CD4-positive, alpha-beta T cell treated with Interleukin-1 beta for 1 hour (primary cell): ENCODE measurements at places on chromosomes 6 and 20.
A peak's percentile ranks its signal among the peaks of the same experiment; 100 is the strongest.

- no peak for DNase-seq
Observed at GRCh38 chr6:37454420-37455140, 21.6 kb downstream of the CMTR1 start.

- peak; percentile 48 for DNase-seq
Observed at GRCh38 chr6:90425161-90425641, 128.6 kb upstream of the BACH2 start.

- DNase-seq: no peak
Observed at GRCh38 chr20:13041574-13042457, 33.0 kb downstream of the SPTLC3 start.

- DNase-seq: no peak
Observed at GRCh38 chr6:102402635-102403329, 1009.3 kb downstream of the GRIK2 start.

DNA sequence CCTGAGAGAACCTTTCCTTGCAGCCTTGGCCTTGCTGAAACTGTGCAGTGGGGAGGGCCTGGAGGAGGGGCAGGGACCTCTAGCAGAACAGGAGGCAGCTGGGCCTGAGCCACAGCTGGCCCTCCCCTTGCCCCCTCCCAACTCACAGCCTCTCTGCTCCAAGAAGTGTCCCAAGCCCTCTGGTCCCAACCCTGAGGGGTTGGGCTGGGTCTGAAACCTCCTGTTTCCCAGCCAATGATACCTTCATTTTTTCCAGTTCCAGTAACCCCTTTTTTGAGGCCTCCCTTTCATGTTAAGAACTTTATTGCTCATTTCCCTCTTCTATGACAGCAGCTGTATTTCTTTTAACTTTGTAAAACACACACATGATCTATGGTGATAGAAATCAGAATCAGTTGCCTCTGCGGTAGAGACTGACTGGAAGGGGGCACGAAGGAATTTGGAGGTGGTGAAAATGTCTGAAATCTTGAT is 17.9 kb upstream of the ARMC12 start:
- DNase-seq: no peak
